HL-60 (cell line): ENCODE measurements at places on chromosomes 13 and 19.

- no peak for DNase-seq
Measured at GRCh38 chr13:20461481-20461859, 64.2 kb downstream of the CRYL1 start.

DNA sequence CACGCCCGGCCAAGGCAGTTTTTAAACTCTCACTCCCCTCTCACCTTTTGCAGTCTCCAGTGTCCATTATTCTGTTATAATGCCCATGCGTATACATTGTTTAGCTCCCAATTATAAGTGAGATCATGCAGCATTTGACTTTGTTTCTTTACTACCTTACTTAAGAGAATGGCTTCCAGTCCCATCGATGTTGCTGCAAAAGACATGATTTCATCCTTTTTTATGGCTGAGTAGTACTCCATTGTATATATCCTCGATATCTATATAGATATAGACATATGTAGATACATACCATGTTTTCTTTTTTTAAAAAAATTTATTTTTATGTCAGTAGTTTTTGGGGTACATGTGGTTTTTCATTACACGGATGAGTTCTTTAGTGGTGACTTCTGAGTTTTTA is 8.4 kb downstream of the OR7D2 start:
- no peak for DNase-seq

DNA sequence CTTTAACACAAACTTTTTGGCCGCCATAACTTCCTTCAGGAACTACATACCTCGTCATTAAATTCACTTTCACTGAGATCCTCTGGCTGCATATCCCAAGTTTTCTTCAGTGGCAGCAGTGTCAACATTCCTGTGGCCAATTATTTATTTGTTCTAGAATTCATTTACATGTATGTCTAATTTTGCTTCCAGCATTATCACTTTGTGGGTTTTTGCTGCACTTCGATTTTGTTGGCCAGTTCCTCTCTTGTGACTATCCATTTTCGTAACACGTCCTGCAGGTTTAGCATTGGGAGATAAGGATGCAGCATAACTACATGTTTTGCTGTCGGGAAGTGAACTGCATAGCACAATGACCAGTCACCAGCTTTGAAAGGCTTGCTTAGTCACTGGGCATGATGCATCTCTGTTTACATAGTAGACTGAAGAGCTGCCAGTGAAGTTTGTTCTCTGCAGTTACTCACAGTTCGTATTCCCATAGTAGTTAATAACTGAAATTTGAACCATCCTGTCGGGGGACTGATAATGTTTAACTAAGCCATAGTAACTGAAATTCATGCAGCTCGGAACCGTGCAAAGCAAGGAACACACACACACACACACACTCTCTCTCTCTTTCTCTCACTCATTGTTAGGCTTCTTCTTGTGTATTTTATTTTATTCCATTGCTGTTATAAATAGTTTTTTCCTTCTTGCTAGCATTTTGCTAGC is 28.3 kb downstream of the ZNF507 start:
- DNase-seq, result no peak

- DNase-seq, result no peak
Measured at GRCh38 chr19:28883241-28883693, 329.7 kb downstream of the UQCRFS1 start.

GRCh38 chr19:4063369-4064148 is 3.1 kb downstream of the ZBTB7A start:
- DNase-seq, result no peak

GRCh38 chr19:38281811-38282566 is 17.6 kb downstream of the SPINT2 start:
- DNase-seq, result no peak

DNA sequence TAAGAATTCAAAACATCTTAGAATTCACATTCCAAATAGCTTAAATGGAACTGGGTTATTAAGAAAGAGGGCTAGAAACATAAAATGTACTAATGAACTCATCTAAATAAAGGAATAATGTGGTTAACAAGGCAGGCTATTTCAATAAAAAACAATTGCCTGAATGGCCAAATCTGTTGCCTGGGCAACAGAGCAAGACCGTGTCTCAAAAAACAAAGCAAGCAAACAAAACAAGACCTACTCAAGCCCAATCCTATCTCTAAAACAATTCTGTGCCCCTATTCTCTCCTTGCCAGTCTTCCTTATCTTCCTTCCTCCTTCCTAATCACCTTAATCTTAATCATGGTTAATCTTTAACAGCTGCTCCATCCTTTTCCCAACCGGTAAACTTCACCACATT is 12.1 kb downstream of the IGFL1 start:
- no peak for DNase-seq

GRCh38 chr13:83453300-83453699 is 429.0 kb downstream of the SLITRK1 start:
- no peak for DNase-seq
